SW 1271 (cell line): ENCODE measurements at places on chromosomes 1 and 21.
A peak's percentile ranks its signal among the peaks of the same experiment; 100 is the strongest.

DNA sequence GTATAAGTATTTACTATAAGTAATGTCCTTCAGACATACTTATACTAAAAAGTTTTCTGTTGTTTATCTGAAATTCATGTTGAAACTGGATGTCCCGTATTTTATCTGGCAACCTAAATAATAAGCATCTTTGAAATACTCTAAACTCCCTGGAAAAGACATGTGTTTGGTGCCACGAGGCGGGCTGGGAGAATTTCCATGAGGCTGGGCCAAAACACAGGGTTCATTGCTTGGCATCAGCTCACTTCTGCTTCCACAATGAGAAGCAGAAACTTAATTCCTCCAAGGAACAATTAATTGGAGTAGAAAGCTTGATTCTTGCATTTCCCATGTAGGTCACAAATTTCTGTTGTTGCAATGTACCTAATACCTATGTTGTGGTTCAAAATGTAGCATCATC lies 110.2 kb downstream of the PSMG1 start:
- DNase-seq: no peak

DNA sequence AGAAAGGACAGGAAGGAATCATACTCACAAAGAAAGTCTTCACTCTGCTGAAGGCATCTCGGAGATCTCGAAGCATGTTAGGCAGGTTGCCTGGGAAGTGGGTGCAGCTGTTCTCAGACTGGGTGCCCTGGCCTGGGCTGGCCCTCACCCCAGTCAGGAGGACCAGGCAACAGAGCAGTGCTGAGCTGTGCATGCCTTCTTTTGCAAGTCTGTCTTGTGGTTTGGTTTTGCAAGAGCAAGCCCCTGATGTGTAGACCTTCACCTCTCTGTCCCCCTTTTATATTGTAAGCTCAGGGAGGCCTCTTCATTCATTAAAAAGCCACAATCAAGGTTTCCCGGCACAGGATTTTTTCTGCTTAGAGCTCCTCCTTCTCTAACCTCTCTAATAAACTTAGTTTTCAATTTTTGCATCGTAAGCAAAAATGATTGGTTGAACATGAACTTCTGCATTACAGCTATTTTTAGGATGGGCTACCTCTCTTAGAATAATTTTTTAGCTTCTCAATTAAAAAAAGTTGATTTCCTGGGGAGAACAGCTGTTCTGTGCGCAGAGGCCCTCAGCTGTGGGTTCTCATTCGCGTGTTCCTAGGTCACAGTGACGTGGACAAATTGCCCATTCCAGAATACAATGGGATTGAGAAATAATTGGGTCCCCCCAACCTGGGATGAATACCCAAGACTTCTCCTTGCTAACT lies at the start of gene IL10:
TSS of gene IL10 (minus strand) at position 252 of the 695 bp plus-strand sequence. CDS start at position 193, 59 bp downstream.
- no peak for DNase-seq

GRCh38 chr1:161192476-161193465 lies 6.1 kb downstream of the ADAMTS4 start:
- DNase-seq: no peak

- DNase-seq: no peak
Measured at GRCh38 chr1:180911640-180912191, 981 bp upstream of the KIAA1614 start.

DNA sequence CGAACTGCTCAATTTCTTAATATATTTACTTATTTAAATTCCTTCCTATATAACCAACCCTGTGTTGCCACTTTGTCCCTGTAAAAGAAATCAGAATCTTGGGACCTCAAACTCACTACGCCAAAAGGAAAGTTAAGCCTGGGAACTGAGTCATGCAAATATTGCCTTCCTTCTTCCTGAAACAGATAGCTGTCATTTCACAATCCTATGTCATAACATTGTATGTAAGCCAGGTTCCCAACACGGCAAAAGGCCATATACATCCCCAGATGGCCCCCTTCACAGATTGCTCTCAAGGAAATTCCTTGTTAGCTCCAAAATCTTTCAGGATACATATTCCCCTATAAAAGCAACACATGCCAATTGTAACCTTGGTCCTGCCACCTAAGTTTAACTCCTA lies 39.7 kb downstream of the C21orf91 start:
- no peak for DNase-seq

- DNase-seq: no peak
Measured at GRCh38 chr1:52601991-52602855, at the start of gene GPX7. GPX7 (plus strand) TSS chr1:52602371; CDS start chr1:52602410, 39 bp downstream.

GRCh38 chr21:40936178-40936577 lies 89.2 kb upstream of the DSCAM start:
- no peak for DNase-seq

GRCh38 chr1:6447016-6447817 lies 18.8 kb downstream of the TNFRSF25 start:
- DNase-seq: no peak

DNA sequence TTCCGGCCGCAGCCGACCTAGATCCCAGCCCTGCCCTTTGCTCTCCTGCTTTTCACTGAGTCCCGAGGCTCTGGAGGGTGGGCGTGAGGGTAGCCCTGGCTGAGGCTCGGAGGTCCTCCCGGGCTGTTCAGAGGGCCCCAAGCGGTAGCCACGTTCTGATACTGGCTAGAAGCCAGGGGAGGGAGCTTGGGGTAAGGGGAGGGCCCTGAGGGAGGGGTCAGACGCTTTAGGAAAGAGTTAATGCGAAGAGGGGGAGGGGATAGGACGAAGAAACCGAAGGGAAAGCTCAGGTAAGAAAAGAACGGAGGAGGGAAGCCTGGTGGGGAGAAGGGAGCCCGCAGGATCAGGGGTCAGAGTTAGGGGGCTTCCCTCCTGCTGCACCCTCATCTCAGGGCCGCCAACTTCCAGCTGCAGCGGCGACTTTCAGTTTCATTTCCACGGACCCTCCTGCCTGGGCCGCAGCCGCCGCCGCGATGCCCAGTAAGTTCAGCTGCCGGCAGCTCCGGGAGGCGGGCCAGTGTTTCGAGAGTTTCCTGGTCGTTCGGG lies at the start of gene MOV10:
TSS of gene MOV10 (plus strand) at position 220 of the 546 bp plus-strand sequence. CDS start at position 474, 254 bp downstream.
- DNase-seq: peak; percentile 71

- no peak for DNase-seq
Measured at GRCh38 chr1:48744032-48744431, 32.7 kb downstream of the BEND5 start.

DNA sequence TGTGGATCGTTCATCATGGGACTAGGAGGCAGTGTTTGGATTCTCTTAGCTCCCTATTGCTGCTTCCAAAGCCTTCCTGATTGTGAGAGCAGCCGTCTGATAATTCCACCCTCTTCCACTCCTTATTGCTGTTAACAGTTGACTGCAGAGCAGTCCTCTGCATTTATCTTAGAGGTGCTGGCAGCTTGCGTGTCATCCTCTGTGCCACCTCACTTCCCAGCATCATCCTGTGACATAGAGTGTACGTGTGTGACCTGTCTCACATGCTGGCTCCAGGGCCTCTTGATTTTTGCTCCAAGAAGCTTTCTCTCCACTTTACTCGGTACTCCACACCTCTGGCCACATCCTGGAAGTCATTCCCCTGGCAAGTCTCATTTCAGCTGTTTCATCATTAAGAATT lies 53.0 kb upstream of the DYNLT5 start:
- no peak for DNase-seq

DNA sequence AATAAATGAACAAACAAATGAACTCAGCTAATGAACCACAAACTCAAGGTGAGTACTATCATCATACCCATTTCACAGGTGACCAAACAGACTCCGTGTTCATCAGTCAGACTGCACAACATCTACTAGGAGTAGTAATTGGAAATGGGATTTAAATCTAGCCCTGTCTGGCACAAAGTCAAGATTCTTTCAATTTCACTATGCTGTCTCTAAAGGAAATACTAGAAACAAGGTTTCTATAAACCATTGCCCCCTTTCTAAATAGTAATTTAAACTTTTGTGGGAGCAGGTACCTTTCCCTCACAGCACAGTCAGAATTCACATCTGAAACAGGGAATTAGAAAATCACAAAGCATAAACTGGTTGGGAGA lies 160.3 kb downstream of the TGFBR3 start:
- no peak for DNase-seq

DNA sequence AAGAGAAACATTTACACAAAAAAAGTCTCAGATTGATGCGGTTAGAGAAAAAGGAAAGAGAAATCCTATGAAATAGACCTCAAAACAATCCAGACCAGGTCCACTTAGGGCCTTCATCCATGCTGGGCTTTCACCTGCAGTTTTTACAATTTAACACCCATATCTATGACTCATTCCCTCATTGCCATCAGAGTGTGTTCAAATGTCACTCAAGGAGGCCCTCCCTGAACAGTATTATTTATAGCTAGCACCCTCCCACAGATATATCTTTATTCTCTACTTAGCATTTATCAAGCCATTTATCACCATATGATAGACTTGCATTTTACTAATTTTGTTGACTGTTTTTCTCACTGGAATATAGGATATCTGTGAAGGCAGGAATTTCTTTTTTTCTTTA lies 824 bp upstream of the KRTAP21-3 start:
- DNase-seq: peak; percentile 5

DNA sequence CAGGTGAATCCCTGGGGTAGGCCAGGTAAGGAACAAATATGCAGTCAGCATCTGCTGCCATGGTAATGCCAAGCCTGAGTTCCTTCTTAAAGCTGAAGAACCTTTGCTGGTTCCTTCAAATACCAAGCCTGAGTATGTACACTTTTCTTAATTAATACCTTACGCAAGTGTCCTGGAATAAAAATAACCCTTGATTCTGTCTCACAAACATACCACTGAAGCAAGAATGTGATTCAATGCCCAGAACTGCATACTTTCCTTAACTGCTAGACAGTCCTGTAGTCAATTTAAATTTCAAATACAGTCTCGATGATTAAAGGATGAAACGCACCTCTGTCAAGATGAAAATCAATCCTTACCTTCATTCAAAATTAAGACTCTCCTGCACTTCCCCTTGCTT lies 634.0 kb upstream of the CHRM3 start:
- no peak for DNase-seq
